Gastrocnemius medialis (tissue), 4 donors: ENCODE measurements at places on chromosomes 12 and 14.

- H3K4me1 ChIP-seq = peaks cover 9% of the 10 kb centered on the region
- H3K4me3 ChIP-seq = no peak overlapping the region
- H3K27ac ChIP-seq = no peak overlapping the region
- DNase-seq = no peak
These were observed 138.7 kb upstream of the DYRK2 start for GRCh38 chr12:67509666-67510386.

GRCh38 chr14:91899213-91899612 lies 31.9 kb upstream of the TC2N start:
- H3K4me1 ChIP-seq = no peaks in the 10 kb centered on the region
- H3K36me3 ChIP-seq = no peaks in the 10 kb centered on the region
- H3K4me3 ChIP-seq = no peak overlapping the region
- DNase-seq = no peak

DNA sequence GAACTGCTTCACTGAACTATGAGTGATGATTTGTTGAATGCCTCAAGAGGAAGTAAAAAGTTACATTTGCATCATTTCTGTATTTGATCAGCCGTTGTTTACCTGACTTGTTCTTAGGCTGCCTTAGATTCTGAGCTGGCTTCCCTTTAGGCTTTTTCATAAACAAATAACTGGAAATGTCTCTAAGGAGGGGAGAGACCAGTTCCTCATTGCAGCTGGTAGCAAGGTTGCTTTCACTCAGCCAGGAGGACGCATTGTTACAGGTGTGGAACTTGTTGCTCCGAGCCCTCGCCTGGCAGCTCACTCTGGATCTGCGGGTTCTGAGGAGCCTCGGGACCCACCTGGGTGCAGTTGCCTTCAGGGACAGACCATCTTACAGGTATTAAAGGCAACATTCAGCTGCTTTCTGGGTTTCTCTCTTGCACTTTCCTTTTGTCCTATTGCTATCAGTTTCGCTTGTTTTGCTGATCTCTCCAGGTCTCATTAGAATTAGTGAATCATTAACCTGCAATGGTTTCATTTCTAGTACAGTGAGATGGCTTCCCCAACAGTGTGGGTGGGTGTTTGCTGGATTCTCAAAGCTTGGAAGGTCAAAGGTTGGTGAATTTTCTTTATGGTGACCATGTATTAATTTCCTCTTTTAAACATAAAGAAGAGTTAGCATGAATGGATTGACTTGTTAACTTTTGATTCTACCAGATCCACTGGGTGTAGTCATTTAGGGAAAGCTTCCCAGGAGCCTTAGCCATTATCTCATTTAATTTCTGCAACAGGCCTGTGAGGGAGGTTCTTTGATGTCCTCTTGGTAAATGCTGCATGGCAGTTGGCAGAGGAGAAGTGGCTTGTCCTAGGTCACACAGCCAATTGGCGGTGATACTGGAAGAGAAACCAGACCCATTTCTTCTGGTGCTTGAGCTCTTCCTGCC lies at the start of gene PLEKHG7:
Gene PLEKHG7, plus strand, starts transcription at position 236 of the 926 bp plus-strand sequence. CDS start 3,643 bp downstream, outside the sequence.
- H3K27ac ChIP-seq = no peak within 1 kb of the TSS
- DNase-seq = no peak
- H3K4me3 ChIP-seq = no peak within 1 kb of the TSS
- no peaks in the 10 kb centered on the region for H3K27me3 ChIP-seq
- H3K4me1 ChIP-seq = no peaks in the 10 kb centered on the region
- no peaks in the 10 kb centered on the region for H3K36me3 ChIP-seq

DNA sequence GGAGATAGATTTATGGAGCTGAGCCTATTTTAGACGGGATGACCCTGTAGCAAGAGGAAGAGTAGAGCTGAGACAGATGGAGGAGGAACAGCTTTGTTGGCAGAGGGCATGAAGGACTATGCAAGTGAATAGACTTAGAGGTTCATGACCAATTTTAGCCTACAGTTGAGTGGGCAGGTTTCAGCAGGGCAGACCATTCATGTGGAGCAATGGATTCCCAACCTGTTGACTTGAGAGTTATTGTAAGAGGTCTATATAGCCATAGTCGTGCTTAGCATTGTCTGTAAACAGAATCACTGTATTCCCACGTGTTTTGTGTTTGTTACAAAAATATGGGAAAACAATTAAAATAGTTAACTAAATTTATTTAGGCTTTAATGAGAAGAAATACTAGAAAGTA lies 116.8 kb downstream of the CFAP54 start:
- H3K27ac ChIP-seq = no peak overlapping the region
- no peaks in the 10 kb centered on the region for H3K27me3 ChIP-seq
- no peaks in the 10 kb centered on the region for H3K36me3 ChIP-seq
- no peak for DNase-seq
- no peak overlapping the region for H3K4me3 ChIP-seq

DNA sequence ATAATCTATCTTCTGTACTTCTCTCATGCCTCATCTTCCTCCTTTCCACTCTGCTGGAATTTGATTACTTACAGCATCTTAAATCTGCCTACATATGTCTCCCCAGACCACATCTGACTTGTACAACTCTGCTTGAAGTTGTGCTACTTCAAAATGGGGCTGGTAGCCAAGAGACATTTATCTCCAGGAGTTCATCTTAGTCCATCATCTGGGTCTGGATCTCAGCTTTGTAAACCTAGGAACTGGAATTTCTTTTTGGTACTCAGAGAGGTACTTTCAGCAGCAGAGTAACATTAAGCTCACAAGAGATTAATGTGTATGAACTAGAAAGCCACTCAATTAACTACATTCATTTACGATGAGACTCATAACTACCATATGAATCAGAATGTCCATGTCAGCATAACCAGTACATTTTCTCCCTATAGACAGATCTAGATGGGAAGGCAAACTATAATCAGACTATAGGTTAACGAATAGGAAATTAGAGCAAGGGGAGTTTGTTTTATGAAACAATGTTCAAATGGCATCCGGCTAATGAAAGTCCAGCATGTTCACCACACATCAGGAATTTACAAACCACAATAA lies 178.8 kb downstream of the CEP128 start:
- no peak overlapping the region for H3K4me3 ChIP-seq
- H3K36me3 ChIP-seq = peaks cover 4% of the 10 kb centered on the region
- H3K27me3 ChIP-seq = no peaks in the 10 kb centered on the region
- no peak overlapping the region for H3K27ac ChIP-seq
- no peak for DNase-seq
- no peaks in the 10 kb centered on the region for H3K4me1 ChIP-seq

- no peak overlapping the region for H3K4me3 ChIP-seq
- DNase-seq = no peak
- H3K27ac ChIP-seq = no peak overlapping the region
- H3K4me1 ChIP-seq = no peaks in the 10 kb centered on the region
- H3K36me3 ChIP-seq = no peaks in the 10 kb centered on the region
- no peaks in the 10 kb centered on the region for H3K27me3 ChIP-seq
These were observed 6.0 kb upstream of the LRP6 start for GRCh38 chr12:12272869-12273268.

DNA sequence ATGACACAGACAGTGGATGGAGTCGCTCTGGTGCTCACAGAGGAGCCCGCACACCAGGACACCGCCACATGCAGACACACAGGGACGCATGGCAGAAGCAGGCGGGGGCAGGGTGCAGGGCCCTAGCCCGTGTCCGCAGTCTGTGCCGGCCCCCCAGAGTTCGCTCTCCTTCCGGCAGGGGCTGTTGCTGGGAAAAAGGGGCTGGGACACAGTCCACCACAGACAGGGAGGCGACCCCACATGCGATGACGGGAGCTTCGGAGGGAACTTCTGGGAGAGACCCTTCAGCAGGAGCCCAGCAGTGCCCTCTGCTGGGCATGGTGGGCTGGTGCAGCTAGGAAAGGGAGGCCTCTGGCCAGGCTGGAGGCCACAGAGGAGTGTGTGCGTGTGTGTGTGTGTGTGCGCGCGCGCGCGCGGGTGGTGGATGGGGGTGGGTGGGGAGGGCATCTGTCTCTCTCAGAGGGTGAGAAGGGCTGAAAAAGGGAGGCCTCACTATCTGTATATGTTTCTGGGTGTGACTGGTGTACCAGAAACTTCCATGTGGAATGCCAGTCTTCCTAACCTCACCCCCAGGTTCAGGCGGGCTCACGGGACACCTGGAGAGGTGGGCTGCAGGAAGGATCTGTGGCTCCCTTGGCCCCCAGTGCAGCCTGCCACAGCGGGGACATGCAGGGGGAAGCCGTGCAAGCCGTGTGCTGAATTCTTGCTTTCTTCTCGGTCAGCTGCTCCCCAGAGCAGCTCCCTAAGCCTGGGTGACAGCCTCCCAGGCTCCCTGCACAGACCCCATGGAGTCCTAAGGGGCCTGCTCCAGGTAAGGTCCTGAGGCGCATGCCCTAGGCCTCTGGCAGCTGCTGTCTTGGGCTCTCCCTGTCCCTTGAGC lies 60.7 kb downstream of the PLEKHG3 start:
- H3K36me3 ChIP-seq = peaks cover 4% of the 10 kb centered on the region
- H3K27me3 ChIP-seq = no peaks in the 10 kb centered on the region
- H3K27ac ChIP-seq = peak overlapping the region; percentile 68
- H3K4me1 ChIP-seq = peaks cover 16% of the 10 kb centered on the region
- H3K4me3 ChIP-seq = peak overlapping the region; percentile 20

DNA sequence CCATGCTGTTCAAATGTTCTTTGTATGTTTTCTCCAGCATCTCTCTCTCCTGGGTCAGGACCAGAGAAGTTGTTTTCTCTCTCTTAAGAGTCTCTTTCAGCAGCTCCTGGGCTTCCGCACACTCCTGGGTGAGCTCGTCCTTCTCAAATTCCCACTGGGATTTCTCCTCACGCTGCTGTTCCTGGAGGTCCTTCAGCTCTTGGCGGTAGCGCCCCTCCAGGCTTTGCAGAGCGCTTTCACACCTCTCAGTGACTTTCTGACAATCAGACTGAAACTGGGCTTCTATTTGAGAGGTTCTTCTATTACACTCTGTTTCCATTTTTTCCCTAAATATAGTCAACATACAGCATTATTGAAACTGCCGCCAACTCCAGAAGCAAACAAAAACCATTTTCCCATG lies 72.7 kb downstream of the NIN start:
- peak overlapping the region; percentile 46 for H3K27ac ChIP-seq
- peaks cover 4% of the 10 kb centered on the region for H3K4me1 ChIP-seq
- no peak for DNase-seq
- H3K27me3 ChIP-seq = no peaks in the 10 kb centered on the region
- peaks cover 2% of the 10 kb centered on the region for H3K36me3 ChIP-seq

DNA sequence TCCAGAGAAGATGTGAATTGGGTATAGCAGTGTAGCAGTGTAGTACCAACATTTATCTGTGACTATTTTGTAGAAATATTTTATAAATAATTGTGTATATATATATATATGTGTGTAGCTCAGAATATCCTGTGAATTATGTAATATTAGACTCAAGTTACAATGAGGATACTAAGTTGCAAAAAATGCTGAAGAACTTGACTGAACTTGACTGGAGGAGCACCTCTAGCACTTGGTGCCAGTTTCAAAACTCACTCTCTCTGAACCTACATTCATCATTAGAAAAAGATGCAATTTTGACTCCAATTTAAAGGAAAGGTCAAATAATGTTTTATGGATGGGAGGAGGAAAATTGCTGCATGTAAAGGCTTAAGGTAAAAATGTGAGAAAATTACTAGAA lies 285.7 kb upstream of the LMO3 start:
- no peak for DNase-seq
- H3K27ac ChIP-seq = no peak overlapping the region
- no peaks in the 10 kb centered on the region for H3K27me3 ChIP-seq

GRCh38 chr12:95549392-95550084 lies 1.7 kb downstream of the USP44 start:
- H3K4me3 ChIP-seq = peak overlapping the region; percentile 51
- no peak for DNase-seq
- H3K4me1 ChIP-seq = no peaks in the 10 kb centered on the region
- no peak overlapping the region for H3K27ac ChIP-seq
- no peaks in the 10 kb centered on the region for H3K36me3 ChIP-seq
- H3K27me3 ChIP-seq = peaks cover 19% of the 10 kb centered on the region

- H3K4me3 ChIP-seq = no peak overlapping the region
- H3K27ac ChIP-seq = no peak overlapping the region
- no peak for DNase-seq
These were observed 48.6 kb upstream of the CATSPERB start for GRCh38 chr14:91780452-91780851.

- no peaks in the 10 kb centered on the region for H3K4me1 ChIP-seq
- no peak overlapping the region for H3K27ac ChIP-seq
- no peak for DNase-seq
- no peaks in the 10 kb centered on the region for H3K27me3 ChIP-seq
These were observed 47.7 kb downstream of the MAX start for GRCh38 chr14:65054471-65055085.

DNA sequence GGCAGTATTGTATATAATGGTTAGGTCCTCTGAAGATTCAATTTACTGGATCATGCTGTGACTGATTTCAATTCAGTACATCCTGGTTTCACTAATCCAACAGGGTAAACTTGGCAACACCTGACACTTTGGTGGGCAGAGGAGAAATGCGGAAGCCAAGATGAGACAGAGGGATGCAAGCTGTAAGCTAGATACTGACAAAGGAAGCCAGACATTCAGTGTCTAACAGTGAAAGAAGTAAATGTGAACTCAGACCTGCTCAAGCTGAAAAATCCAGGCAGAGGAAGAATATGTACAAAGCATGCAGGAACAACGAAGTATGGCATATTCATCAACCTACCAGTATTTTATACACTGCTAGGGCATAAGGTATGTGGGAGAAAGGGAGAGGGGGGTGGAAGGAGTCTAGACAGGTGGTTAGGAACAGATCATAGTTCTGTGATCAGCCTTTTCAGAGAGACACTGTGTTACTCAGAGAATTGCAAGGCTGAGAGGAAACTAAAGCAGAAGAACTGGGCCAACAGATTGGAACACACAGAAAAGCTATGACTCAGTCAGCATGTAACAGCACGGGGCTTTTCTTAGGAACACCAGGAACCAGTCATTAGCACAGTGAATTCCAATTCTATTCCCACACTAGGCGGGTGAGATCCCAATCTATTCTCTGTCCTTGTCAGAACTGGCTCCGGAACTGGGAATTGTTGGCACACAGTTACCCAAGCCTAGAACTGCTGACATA lies 40.3 kb downstream of the NELL2 start:
- no peak overlapping the region for H3K27ac ChIP-seq
- DNase-seq = no peak
- H3K36me3 ChIP-seq = no peaks in the 10 kb centered on the region
- H3K27me3 ChIP-seq = no peaks in the 10 kb centered on the region
- no peaks in the 10 kb centered on the region for H3K4me1 ChIP-seq
- no peak overlapping the region for H3K4me3 ChIP-seq

- DNase-seq = no peak
- no peaks in the 10 kb centered on the region for H3K4me1 ChIP-seq
- H3K4me3 ChIP-seq = no peak overlapping the region
- H3K27ac ChIP-seq = no peak overlapping the region
These were observed 267.7 kb downstream of the RASSF9 start for GRCh38 chr12:85568395-85569103.
